ENCODE measurements at places on chromosomes 2 and 18.

DNA sequence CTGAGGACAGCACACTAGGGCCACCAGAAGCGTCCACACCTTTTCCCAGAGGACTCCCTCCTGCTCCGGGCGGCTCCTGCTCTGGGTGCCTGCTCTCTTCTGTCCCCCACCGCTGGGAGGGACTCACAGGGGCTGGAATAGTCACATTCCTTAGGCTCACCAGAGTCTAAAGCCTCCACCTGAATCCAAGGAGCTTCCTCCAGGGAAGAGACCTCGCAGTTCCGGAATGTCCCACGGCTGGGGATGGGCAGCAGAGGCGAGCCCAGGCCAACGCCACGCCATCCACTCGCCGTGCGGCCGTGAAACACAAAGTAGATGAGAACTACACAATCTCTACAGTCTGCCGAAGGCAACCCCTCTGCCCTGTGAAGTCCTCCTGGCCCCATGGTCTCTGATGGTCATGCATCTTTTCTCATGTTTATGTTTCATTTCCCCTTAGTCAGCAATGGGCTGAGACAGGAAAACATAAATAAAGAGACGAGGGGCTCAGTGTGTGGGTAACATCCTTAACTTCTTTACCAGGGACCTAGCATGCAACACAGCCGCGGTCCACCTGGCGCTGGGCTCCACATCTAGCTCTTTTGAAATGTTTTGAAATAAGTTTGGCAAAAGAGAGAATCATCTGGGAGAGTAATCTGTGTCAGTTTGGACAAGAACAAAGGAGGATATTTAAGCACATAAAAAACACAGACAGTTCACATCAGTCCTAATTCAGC lies 98.4 kb downstream of the PXDN start:
- no peak for DNase-seq

DNA sequence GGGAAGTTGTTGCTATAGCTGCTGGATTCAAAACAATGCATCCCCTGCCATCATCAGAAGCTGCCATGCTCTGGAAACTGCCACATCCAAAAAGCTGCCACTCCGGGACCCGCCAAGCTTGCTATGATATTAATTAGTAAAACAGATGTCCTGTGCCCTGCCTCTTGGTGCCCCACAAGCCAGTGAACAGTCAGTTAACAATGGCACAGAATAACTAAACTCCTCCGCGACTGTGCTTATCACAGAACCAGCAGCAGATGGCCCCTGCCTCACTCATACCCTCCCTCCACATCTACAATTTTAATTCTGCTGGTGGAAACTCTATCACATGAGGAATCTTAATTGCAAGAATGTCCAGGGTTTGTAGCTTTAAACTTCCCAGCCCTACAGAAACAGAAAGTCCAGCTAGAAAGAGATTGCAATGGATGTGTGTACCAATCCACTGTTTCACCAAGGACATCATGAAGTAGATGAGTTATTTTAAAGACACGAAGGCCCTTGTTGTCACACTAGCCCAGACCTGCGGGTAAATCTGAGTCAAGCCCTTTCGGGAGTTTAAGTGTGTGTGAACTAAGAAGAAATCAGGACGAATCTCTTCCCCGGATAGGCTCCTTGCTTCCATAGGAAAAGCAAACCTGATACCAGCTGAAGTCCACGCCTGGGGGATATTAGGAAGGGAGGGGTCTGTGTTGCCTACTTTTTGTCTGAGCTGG lies 7.4 kb upstream of the ACYP2 start:
- no peak for DNase-seq

DNA sequence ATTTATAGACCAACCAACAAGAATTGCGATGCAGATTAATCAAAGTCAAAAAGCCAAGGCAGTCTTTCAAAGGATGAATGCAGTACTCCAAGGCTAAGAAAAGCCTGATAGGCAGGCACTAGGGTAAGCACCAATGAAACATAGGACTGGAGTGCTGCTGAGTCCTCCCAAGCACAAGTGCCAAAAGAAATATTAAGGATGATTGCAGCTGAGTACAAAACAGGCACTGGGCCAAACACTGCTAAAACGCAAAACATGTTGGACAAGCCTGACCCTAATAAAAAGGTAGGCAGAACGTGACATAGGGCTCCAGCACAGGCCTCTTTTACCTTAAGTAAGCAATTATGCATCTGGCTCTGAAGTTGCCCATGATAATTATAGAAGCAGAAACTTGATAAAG lies 160.1 kb upstream of the LRP1B start:
- no peak for DNase-seq

DNA sequence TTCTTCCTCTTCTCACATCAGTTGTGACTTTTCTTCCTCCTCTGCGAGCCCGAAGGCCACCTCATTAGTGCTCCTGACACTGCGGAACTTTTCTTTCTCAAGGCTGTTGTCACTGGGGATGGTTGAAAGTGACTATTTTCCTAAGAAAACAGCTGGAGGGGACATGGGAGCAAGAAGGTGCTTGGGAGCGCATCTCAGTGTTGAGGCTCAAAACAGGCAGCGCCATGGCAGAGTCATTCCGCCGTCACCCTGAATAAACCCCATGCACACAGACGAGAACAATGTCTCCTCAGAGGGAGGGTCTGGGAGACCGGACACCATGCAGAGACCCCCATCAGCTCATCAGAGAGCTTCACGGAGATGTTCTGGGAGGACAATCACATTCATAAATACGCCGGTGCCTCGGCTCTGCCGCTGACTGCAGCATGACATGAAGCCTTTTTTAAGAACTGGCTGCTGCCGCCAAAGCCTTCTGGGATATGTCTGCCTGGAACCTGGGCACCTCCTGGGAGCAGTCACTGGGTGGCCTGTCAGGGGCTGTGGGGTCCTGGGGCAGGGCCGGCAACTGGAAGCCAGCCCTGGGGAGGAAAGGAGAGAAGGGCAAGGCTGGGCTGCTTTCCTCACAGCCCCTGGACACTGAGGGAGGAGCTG lies 19.2 kb downstream of the ATOH8 start:
- DNase-seq, result no peak

- DNase-seq, result no peak
Observed at GRCh38 chr18:5519448-5520298, 24.1 kb downstream of the EPB41L3 start.
